ENCODE measurements at places on chromosomes 7 and 10.
A peak's percentile ranks its signal among the peaks of the same experiment; 100 is the strongest.

DNA sequence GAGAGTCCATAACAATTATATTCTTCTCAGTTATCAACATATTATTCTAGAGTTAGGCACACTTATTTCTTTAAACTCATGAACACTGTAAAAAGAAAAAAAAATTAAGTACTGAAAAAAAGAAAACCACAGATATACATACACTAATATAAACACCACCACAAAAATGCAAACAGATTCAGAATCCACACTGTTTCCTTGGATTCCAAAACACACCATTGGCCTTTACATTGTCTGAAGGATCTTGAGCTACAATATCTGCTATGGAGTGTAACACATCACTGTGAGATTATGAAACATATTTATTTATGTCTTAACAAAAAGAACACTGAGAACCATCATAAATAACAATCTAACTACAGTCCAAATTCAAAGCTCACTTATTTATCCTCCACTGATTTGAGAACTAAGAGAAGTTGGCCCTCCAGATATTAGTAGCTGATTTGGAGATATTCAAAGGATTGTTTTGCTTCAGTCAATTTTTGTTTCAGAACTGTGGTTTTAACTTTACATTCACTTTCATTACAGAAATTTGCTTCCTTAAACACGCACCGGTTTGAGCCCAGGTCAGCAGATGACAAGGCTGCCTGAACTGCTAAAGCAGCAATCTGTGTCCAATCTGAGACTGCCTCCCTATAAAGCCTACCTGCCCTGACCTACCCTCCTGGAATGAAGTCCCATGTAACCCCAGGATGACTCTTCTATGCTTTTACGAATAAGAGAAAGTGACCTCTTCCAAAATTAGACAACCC is 47.0 kb upstream of the CDK1 start:
- no peak for DNase-seq

- no peak for DNase-seq
Measured at GRCh38 chr10:133043541-133044225, 44.0 kb upstream of the ADGRA1 start.

DNA sequence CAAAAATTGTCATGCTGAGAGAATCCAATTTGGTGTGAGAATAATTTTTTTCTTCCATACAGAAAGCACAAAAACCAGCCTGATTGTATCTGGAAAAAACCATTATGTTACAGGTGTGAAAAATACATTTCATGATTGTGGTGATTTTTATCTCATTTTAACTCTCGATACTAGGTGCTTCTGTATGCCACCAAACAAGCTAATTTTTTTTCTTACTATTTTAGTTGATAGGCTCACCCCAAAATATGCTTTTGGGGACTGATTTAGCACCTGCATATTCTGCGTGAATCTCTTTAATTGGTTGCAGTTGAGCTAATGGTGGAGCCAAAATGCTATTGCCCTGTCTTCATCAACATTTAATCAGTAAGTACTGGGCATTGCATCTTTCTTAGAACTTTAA is 1.9 kb downstream of the DMTF1 start:
- DNase-seq: no peak

GRCh38 chr10:45514291-45515270 is 140.6 kb downstream of the ALOX5 start:
- no peak for DNase-seq

DNA sequence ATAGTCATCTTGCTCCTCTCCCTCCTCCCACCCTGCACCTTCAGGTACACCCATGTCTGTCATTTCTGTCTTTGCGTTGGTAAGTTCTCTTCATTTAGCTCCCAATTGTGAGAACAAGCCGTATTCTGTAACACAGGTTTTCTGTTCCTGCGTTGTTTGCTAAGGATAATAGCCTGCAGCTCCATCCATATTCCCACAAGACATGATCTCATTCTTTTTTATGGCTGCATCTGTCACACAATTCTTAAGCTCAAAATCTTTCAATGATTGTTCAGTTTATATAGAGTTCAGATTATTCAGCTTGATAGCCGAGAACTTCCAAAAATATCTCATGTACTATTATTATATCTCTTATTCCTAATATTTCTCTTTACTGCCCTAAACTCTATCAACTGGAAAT is 16.0 kb upstream of the TMEM168 start:
- DNase-seq: no peak

DNA sequence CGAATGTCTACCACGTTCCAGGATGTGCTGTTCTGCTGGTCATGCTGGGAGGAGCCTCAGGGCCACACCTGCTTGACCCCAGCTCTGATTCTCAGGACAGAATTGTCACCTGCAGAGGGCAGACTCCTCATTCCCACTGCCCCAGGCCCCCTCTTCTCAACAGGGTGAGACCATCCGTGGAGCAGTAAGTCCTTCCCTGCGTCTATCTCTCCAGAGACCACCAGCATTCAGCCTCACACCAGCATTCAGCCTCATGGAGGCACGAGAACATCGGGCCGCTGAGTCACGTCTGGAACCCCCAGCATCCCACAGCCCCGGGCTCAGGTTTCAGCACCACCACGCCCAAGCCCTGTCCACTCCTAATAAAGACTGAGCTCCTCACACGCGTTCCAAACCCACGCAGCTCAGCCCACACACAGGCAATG is 273.4 kb downstream of the DIP2C start:
- no peak for DNase-seq

DNA sequence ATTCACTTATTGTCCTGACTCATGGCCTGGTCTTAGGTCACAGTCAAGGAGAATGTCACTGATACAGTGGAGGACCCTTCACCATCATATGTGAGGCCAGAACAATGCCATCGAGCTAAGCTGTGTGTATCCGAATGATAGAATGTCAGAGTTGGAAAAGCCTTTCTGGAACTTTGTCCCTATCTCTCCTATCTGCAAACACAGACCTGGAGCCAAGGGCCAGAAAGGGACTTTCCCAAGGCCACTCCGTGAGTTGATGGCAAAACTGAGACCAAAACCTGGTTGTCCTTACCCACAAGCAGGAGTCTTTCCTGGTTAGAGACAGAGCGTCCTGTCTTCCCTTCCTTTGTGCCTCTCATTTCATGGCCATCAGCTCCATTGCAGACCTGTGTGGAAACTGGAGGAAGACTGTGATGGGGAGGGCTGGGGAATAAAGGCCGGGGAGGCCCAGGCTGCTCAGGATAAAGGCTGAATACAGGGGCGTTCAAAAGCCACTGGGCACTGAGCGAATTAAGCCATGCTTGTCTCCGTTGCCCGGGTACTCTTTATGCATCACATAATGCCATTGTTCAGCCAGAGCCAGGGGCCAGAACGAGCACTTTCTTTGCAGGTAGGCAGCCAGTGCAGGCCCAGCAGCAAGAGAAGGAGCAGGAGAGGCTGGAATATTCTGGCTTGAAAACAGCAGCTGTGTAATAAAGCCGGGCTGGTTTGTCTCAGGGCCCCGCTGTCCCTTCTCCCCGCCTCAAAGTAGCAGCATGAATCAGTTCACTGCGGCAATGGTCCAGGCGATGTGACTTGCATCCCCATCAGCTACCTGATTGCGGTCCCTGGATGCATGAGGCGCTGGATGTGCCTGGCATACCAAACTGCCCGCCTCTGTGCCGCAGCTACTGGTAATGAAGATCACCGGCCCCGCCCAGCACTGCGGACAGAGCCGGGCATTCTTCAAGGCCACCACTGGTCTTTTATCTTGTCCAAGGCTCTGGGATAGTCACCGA is 143.0 kb downstream of the RPS24 start:
- DNase-seq: no peak

DNA sequence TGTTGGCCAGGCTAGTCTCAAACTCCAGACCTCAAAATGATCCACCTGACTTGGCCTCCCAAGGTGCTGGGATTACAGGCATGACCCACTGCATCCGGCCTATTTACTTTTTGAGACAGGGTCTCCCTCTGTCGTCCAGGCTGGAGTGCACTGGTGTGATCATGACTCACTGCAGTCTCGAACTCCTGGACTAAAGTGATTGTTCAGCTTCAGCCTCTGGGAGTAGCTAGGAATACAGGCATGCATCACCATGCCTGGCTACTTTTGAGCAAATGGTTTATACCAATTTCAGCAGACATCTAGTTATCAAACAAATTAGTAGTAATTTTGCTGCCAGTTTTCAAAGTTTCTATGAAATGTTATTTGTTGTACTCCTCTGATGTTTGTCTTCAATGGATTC is 2.2 kb upstream of the WAC start:
- DNase-seq: no peak

DNA sequence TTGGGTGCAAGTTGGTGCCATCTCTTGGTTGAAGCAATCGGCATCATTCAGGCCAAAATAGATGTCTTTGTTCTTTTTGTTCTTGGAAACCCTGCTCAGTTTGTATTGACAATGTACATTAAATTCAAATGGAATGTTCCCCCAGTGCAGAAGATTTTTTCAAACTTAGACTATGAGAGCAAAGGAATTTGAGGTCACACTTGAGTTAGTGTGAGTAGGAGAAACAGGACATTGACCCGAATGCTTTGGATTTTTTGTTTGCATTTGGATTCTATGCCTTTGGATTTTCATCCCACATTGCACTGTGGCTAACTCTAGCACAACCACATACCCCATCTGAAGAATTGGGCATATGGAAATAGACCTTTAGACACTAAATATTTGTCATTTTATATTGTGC is 480.0 kb downstream of the GALNT17 start:
- no peak for DNase-seq

GRCh38 chr7:124723012-124723411 is 42.6 kb downstream of the GPR37 start:
- no peak for DNase-seq

GRCh38 chr10:497898-498451 is 191.5 kb downstream of the DIP2C start:
- no peak for DNase-seq

GRCh38 chr7:112162784-112163506 is 43.3 kb downstream of the DOCK4 start:
- DNase-seq: peak; percentile 8

- DNase-seq: no peak
Measured at GRCh38 chr7:33892945-33893344, 12.4 kb upstream of the BMPER start.

GRCh38 chr10:8079126-8079525 is 24.6 kb downstream of the GATA3 start:
- no peak for DNase-seq

- no peak for DNase-seq
Measured at GRCh38 chr7:77913977-77914607, 115.5 kb downstream of the PHTF2 start.

DNA sequence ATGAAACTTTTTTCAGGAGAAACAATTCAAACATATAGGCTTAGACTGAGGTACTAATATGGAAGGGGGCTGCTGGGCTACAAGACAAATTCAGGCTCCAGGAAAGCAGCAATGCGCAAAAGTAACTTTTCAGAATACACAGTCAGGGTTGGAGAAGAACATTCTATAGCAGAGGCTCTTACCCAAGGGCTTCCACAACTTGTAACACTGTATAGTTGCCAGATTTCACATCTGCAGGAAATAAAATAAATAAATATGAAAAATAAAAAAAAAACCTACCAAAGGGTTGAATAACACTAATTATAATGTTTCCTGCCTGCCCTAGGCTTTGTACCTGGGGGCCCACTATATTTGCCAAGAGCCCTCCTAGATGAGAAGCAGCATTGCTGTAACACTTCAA is 14.3 kb downstream of the MMS19 start:
- no peak for DNase-seq

DNA sequence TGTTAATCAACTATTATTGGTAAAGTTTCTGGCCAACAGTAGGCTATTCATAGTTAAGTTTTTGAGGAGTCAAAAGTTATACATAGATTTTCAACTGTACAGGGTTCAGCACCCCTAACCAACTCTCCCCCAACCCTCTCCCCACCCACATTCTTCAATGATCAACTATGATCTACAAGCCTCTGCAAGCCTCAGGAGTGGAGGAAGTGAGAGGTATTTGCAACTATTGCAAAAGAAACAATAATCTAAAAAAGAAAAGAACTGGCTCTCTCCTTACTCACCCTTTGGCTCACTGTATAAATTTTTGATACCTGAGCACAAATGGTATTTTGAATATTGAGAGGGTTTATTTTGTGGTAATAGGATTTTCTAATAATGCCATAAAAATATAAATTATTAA is 179.8 kb downstream of the IPMK start:
- DNase-seq: no peak

DNA sequence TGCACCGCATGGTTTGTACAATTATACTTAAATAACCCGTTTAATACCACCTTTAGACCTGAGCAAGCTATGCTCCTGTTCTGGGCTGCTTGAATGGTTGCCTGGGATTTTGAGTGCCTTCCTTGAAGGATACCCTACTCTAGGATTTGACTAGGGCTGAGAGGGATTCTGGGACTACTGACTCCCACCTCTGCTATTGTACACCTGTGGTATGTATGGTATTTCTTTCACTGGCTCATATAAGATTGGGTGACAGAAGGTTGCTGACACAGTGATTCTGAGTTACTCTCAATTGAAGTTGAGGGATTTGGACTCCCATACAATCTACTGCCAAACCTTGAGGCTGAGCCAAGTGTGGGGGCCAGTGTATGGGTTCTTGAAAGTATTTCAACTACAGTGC is 494.4 kb upstream of the SEMA3D start:
- no peak for DNase-seq

GRCh38 chr10:69558559-69558958 is 14.7 kb downstream of the NEUROG3 start:
- DNase-seq: no peak

- no peak for DNase-seq
Measured at GRCh38 chr7:68207676-68208075, 1211.0 kb downstream of the TYW1 start.

- no peak for DNase-seq
Measured at GRCh38 chr7:158367634-158367982, 220.0 kb downstream of the PTPRN2 start.

DNA sequence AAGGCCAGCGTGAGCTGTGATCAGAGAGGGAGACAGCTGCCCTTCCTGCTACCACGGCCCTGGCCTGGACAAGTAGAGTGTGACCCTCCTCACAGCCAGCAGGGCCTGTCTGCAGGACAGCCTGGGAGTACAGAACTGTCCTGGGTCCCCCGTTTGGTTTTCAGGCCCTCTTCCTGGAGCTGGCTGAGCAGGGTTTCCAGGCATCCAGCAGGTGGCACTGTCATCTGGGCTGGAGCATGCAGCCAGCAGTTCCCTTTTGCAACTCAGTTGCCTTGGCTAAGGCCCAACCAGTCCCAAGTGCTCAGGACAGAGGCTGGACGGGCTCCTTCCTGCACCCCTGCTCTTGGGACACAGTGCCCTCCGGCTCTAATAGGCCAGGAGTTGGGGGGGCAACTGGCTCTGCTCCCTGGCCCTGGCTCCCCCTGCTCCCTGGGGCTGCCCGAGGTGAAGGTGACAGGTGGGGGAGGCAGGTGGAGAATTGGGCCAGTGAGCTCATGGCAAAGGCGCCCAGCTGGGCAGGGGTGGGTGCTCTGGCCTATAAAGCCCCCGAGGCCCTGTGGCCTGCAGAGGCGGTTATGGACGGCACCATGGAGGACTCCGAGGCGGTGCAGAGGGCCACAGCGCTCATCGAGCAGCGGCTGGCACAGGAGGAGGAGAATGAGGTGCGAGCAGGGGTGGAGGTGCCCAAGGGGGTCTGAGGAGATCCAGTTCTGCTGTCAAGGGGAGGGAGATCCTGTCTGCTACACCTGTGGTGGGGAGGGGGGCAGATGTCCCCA is at the start of gene ANKRD2:
ANKRD2 (plus strand) TSS at position 566 of the 776 bp plus-strand sequence; CDS start at position 576, 10 bp downstream.
- DNase-seq: peak; percentile 42

- no peak for DNase-seq
Measured at GRCh38 chr7:21671859-21672258, 129.0 kb downstream of the DNAH11 start.

- DNase-seq: no peak
Measured at GRCh38 chr7:152341039-152341913, 94.5 kb downstream of the KMT2C start.

GRCh38 chr10:71595649-71596048 is 123.9 kb downstream of the C10orf105 start:
- no peak for DNase-seq

GRCh38 chr10:78991187-78991586 is 77.6 kb upstream of the ZMIZ1 start:
- no peak for DNase-seq
